ENCODE measurements at places on chromosomes 1 and 21.
A peak's percentile ranks its signal among the peaks of the same experiment; 100 is the strongest.

GRCh38 chr1:151972542-151973248 is 21.0 kb downstream of the S100A10 start:
- no peak for DNase-seq
- no peaks in the 10 kb centered on the region for H3K27me3 ChIP-seq
- H3K36me3 ChIP-seq, result no peaks in the 10 kb centered on the region
- no peak overlapping the region for H3K4me3 ChIP-seq
- no peaks in the 10 kb centered on the region for H3K4me1 ChIP-seq
- no peak overlapping the region for H3K27ac ChIP-seq

DNA sequence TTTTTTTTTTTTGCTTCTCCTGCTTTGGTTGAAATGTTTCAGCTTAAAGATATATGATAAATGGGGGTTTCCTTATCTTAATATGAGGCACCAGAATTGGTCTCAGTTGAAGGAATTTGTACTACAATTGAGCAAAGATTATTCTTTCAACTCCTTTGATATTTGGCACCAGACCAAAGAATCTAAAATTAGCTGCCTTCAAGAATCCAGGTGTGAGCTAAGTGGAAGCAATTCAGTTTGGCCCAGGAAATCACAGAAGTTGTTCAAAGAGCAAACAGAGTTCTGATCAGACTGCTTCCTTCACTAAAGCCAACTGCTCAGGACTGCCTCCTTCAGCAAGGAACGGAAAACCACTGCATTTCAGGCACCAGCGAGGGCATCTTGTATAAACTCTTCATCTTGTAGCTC is 68.3 kb upstream of the BCAR3 start:
- H3K27ac ChIP-seq, result no peak overlapping the region
- peaks cover 4% of the 10 kb centered on the region for H3K4me1 ChIP-seq
- DNase-seq, result no peak
- H3K4me3 ChIP-seq, result no peak overlapping the region
- H3K27me3 ChIP-seq, result no peaks in the 10 kb centered on the region

GRCh38 chr1:109905491-109905890 is 5.2 kb upstream of the CSF1 start:
- H3K27me3 ChIP-seq, result no peaks in the 10 kb centered on the region
- H3K4me1 ChIP-seq, result no peaks in the 10 kb centered on the region
- no peak overlapping the region for H3K27ac ChIP-seq

GRCh38 chr1:228860911-228861831 is 125.9 kb downstream of the RHOU start:
- DNase-seq, result no peak
- no peak overlapping the region for H3K27ac ChIP-seq
- peaks cover 1% of the 10 kb centered on the region for H3K4me1 ChIP-seq
- H3K4me3 ChIP-seq, result no peak overlapping the region
- H3K27me3 ChIP-seq, result no peaks in the 10 kb centered on the region
- no peaks in the 10 kb centered on the region for H3K36me3 ChIP-seq

DNA sequence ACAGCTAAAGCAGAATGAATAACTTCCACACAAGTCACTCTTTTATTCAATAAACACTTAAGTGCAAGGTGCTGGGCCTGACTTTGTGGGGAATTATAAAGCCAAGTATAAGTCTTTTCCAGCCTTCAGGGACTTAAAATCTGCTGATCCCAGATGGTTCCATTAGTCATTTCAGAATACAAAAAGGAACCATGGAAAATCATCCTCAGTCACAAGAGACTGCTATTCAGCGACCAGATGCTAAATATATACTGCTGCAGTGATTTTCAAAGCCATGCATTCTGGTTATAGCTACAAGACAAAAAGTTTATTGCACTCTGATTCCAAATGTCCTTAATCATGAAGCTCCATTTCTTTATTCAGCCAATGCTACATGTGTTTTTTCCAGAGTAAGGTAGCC is 25.7 kb downstream of the GLMN start:
- peaks cover 5% of the 10 kb centered on the region for H3K36me3 ChIP-seq
- H3K4me3 ChIP-seq, result no peak overlapping the region
- no peak for DNase-seq

DNA sequence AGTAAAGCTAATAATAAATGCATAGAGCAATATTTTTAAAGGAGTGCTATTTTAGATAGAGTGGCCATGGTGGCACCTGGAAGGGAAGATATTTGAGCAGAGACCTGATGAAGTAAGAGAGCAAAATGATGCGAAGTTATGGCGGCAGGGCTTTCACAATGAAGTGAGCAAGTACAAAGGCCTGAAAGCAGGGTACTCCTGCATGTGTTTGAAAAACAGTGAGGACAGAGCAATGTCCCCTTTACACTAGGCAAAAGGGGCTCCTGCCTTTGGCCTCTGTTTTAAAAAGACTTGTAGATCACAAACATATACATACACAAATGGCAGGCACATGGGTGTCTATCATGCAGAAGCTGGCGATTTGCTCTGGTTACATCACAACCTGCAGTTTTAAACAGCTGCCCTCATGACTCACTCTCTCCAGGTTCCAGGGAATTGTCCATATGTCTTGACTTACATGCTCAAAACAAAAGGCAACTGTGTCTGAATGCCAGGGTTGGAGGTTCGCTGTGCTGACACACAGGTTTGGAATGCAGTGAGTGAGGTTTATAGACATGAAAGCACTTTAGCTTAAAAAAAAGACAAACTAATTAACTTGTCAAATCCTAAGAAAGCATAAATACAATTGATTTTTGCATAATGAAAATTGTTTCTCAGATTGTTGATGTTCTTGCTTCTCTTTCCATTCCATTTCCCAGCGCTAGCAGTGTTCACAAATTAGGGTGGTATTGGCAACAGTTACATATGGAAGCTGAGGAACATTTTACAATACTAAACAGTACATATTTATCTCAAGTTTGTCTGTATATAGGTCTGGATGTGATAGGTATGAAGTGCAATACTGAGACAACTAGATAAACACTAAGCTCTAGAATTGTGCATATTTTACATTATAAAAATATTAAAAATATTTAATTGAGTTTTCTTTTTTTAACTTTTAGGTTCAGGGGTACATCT is 313.9 kb downstream of the BARHL2 start:
- H3K36me3 ChIP-seq, result no peaks in the 10 kb centered on the region
- H3K27ac ChIP-seq, result no peak overlapping the region
- no peaks in the 10 kb centered on the region for H3K4me1 ChIP-seq
- no peak for DNase-seq
- no peak overlapping the region for H3K4me3 ChIP-seq
- H3K27me3 ChIP-seq, result no peaks in the 10 kb centered on the region

- no peak overlapping the region for H3K27ac ChIP-seq
- H3K27me3 ChIP-seq, result no peaks in the 10 kb centered on the region
- H3K4me3 ChIP-seq, result no peak overlapping the region
These were observed 61.7 kb upstream of the GJA8 start for GRCh38 chr1:147840909-147841308.

- no peaks in the 10 kb centered on the region for H3K4me1 ChIP-seq
- no peak overlapping the region for H3K4me3 ChIP-seq
- no peaks in the 10 kb centered on the region for H3K27me3 ChIP-seq
- H3K27ac ChIP-seq, result no peak overlapping the region
These were observed 73.5 kb downstream of the BACH1 start for GRCh38 chr21:29372063-29372802.

DNA sequence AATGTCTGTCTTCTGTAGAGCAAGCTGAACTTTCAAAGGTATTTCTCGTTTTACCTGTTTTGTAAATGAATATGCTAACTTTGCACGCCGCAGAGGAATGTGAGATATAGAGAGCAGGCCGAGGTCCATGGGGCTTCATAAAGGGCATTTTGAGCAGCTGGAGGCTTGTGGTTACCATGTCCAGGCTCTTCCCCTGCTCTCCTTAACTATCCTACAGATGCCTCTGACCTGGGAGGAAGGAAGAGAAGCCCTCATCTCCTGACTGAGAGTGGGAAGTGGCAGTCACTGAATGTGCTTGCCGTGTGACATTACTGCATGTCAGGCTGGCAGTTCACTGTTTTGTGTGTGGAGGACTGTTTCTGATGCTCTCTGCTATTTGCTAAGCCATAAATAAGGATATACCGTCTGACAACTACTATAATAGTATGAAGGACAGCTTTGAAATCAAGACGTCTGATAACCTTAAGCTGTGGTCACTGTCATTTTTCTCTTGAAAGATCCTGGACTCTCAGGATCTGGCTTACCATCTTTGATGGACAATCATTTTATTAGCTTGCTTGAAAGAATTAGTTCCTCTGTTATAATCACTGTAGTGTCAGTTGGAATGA is 92.2 kb downstream of the DYRK1A start:
- H3K36me3 ChIP-seq, result no peaks in the 10 kb centered on the region
- H3K4me1 ChIP-seq, result peaks cover 39% of the 10 kb centered on the region
- no peak overlapping the region for H3K4me3 ChIP-seq

- no peaks in the 10 kb centered on the region for H3K4me1 ChIP-seq
- no peak overlapping the region for H3K27ac ChIP-seq
- H3K4me3 ChIP-seq, result no peak overlapping the region
- no peaks in the 10 kb centered on the region for H3K36me3 ChIP-seq
These were observed 13.6 kb downstream of the PLEKHA6 start for GRCh38 chr1:204345941-204346645.

DNA sequence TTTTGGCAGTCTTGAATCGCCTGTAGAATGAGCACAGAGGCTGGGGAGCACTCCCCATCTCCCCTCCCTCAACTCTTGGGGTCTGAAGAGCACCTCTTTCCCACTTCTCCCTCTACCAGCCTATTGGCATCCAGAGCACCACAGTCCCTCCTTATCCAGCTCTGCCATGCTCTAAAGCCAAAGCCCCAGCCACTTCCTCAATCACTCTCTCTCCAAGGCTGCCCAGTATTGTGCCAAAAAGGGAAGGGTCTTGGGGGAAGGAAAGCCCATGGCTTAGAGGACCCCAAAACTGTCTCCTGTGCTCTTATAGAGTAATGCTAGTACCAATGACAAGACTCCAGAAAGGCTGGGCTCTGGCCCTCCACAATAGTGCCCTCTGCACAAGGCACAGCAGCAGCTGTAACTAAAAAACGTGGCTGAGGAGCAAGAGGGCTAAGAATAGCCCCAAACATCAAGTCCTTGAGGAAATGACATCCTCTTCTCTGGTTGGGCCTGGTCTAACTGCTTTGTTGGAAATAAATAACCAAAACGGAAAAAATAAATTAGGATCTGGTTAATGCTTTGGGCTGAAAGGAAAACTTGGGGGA is 28.4 kb downstream of the SLC27A3 start:
- DNase-seq, result no peak
- H3K27me3 ChIP-seq, result no peaks in the 10 kb centered on the region
- no peaks in the 10 kb centered on the region for H3K4me1 ChIP-seq
- no peak overlapping the region for H3K4me3 ChIP-seq
- H3K27ac ChIP-seq, result peak overlapping the region; percentile 18

DNA sequence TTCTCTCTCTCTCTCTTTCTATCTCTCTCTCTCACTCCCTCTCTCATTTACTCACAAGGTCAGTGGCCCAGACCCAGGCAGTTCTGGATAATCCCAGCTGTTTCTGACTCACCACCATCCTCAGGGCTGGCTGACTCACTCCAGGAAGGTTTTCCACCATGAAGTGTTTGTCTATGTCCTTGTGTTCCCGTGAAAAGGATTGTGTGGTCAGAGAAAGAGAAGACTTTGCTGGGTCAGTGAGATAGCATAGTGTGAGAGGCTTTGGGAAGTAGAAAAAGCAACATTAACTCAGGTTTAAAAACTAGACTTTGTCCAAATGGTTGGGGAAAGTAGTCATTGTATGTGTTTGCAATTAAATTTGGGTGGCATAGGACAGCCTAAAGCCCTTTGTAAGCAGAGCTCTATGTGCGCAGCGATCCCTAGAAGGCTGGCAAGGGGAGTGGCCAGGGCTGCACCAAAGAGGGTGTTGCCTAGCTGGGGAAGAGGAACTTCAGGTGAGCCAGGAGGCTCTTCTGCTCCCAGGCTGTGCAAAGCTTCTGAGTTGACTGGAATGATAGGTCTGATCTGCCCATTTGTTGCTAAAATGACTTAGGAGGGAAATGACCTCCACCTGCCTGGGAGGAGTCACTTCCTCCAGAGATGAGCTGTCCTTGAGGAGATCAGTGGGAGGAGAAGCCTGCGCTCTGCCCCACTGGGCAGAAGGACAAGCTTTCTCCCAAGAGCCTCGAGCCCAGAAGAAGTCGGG is 4.9 kb upstream of the CAPN2 start:
- no peaks in the 10 kb centered on the region for H3K36me3 ChIP-seq
- H3K27me3 ChIP-seq, result no peaks in the 10 kb centered on the region
- peak; percentile 86 for DNase-seq
- peaks cover 6% of the 10 kb centered on the region for H3K4me1 ChIP-seq
- peak overlapping the region; percentile 82 for H3K27ac ChIP-seq
- H3K4me3 ChIP-seq, result no peak overlapping the region

GRCh38 chr1:221994939-221995338 is 253.1 kb upstream of the DUSP10 start:
- no peaks in the 10 kb centered on the region for H3K36me3 ChIP-seq
- H3K4me3 ChIP-seq, result no peak overlapping the region
- peaks cover 9% of the 10 kb centered on the region for H3K4me1 ChIP-seq
- no peak for DNase-seq

DNA sequence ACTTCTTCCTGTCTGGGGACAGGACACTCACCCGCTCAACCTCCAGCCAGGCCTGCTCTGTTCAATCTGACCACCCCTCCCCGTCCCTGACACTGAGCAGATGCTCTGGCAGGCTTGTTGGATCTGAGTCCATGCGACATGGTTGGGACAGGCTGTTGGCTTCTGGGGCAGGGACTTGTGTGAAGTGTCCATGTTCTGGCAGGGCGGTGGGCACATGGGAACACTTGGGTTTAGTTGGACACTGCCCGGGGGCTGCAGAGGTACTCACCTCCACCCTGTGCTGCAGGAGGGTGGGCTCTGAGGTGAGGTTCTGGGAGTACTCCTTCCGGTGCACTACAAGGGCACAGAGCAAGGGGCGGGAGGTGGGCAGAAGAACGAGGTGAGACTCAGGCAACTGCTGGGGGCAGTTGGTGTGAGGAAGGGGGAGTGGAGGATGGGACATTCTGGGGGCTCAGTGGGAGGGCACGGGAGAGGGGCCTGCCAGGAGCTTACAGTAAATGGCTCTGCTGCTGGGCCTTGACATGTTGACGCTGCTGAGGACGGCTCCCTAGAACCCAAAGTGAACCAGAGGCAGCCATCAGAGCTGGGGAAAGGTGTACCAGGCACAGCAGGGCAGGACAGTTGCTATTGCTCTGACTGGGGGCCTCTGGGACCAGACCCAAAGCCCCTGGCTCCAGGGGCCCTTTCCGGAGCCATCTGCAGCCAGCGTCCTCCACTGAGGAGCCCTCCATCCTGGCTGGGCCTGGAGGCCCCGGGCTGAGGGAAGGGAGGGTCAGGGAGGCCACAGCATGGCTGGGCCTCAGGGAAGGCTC is 2.3 kb downstream of the EPS8L3 start:
- H3K36me3 ChIP-seq, result no peaks in the 10 kb centered on the region
- H3K27ac ChIP-seq, result no peak overlapping the region
- no peaks in the 10 kb centered on the region for H3K4me1 ChIP-seq
- no peaks in the 10 kb centered on the region for H3K27me3 ChIP-seq
- DNase-seq, result no peak

DNA sequence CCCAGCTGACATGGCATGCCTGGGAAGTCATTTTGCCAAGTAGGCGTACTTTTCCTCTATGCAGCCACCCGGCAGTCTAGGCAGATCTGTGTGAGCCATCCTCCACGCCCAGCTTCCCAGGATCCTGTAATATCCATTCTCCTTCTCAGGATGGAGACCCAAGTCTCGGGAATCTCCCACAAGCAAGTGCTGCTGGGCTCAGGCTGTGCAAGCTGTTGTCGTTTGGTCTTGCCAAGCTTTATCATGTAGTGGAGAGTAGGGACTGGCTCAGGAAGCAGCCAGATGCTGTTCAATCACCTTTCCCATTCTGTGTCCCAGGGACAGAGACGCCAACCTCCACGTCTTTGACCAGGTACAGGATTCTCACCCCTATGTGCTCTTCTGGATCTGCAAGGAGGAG is 191.1 kb upstream of the TMEM51 start:
- H3K27me3 ChIP-seq, result no peaks in the 10 kb centered on the region
- no peak for DNase-seq
- H3K36me3 ChIP-seq, result no peaks in the 10 kb centered on the region
- no peak overlapping the region for H3K27ac ChIP-seq
- no peak overlapping the region for H3K4me3 ChIP-seq
